Keratinocyte (primary cell): ENCODE measurements at places on chromosomes 7 and 10.

DNA sequence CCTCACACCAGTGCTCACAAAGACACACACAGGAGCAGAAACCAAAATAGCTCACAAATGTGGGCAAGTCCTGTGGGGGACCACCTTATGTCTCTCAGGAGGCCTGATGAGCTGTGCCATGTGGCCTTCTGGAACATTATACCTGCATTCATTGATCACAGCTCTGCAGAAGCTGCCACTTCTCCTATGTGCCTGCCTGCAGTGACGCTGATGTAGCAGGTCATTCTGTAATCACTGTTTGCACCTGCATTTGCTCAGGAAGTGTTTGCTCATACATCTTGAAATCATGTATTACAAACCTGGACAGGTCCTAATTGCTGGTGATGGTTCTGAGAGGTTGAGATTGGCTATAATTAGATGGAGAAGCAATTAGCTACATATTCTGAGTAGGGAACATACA lies 310.2 kb downstream of the AUTS2 start:
- no peaks in the 10 kb centered on the region for H3K4me1 ChIP-seq
- no peaks in the 10 kb centered on the region for H3K36me3 ChIP-seq
- H3K27me3 ChIP-seq: no peaks in the 10 kb centered on the region
- no peak for DNase-seq
- no peak overlapping the region for H3K27ac ChIP-seq
- no peak overlapping the region for H3K4me3 ChIP-seq

DNA sequence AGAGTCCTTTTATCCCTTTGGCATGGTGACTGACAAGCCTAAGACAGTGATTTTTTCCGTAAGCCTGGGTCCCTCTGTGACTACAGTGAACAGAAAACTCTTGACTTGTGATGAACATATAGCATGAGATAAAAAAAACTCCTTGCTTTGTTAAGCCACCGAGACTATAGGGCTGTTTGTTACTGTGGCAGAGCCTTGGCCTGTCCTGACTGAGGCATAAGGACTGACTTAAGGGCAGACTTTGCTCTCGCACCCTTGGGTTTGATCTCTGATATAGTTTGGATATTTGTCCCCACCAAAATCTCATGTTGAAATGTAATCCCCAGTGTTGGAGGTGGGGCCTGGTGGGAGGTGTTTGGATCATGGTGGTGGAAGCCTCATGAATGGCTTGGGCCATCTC lies 316.4 kb upstream of the C7orf33 start:
- H3K27me3 ChIP-seq: peaks cover 7% of the 10 kb centered on the region
- H3K27ac ChIP-seq: no peak overlapping the region
- H3K4me3 ChIP-seq: no peak overlapping the region
- H3K4me1 ChIP-seq: no peaks in the 10 kb centered on the region

- no peaks in the 10 kb centered on the region for H3K27me3 ChIP-seq
- H3K4me3 ChIP-seq: no peak overlapping the region
- no peaks in the 10 kb centered on the region for H3K36me3 ChIP-seq
- H3K27ac ChIP-seq: no peak overlapping the region
Measured at GRCh38 chr10:13990392-13990805, 340.3 kb downstream of the FRMD4A start.

GRCh38 chr7:151035026-151035717 lies 6.9 kb downstream of the ABCB8 start:
- H3K4me1 ChIP-seq: peaks cover 8% of the 10 kb centered on the region
- no peak overlapping the region for H3K4me3 ChIP-seq
- no peak for DNase-seq

DNA sequence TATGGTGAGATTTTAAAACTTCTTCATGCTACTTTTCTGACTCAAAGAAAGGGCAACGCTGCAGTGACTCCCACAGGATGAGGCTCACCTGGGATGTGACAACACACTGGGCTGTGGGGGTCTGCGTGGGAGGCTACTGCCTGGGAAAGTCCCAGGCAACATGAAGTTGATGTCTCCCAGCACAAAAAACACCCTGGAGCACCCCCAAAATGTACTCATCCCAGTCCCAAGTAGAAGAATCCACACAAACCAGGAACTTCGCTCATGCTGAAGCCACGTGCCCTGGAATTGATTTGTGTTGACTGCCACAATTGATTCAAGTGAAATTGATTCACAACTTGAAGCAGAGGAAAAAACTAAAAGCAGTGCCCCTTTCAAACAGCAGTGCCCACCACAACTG lies 24.9 kb upstream of the PTPRN2 start:
- no peak overlapping the region for H3K27ac ChIP-seq
- H3K36me3 ChIP-seq: no peaks in the 10 kb centered on the region
- H3K27me3 ChIP-seq: no peaks in the 10 kb centered on the region
- no peaks in the 10 kb centered on the region for H3K4me1 ChIP-seq
- H3K4me3 ChIP-seq: no peak overlapping the region

- no peaks in the 10 kb centered on the region for H3K4me1 ChIP-seq
- H3K4me3 ChIP-seq: no peak overlapping the region
- no peaks in the 10 kb centered on the region for H3K36me3 ChIP-seq
Measured at GRCh38 chr10:55747244-55747643, 613.8 kb downstream of the ZWINT start.

- H3K27ac ChIP-seq: no peak overlapping the region
- no peaks in the 10 kb centered on the region for H3K36me3 ChIP-seq
- H3K27me3 ChIP-seq: no peaks in the 10 kb centered on the region
Measured at GRCh38 chr7:125670926-125671572, 741.4 kb upstream of the POT1 start.

DNA sequence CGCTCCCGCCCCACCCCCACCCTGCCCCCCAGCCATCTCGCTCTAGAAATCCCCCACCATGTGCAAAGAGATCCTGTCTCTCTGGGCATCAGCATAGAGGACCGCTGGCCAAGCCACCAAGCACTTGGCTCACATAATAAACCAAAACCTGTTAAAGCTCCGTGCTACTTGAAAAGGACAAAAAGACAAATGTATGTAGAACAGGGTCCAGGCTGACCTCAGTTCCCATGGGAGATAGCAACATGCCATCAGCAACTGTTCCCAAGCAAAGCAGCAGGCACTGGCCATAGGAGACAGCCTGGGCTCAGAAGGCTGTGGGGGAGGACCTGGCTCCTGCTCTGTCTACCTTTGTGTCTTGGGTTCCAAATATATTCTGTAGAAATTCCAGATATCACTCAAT lies 38.4 kb upstream of the GDF10 start:
- DNase-seq: no peak
- peaks cover 13% of the 10 kb centered on the region for H3K27me3 ChIP-seq
- no peak overlapping the region for H3K27ac ChIP-seq
- no peak overlapping the region for H3K4me3 ChIP-seq
- no peaks in the 10 kb centered on the region for H3K4me1 ChIP-seq
- no peaks in the 10 kb centered on the region for H3K36me3 ChIP-seq

- H3K36me3 ChIP-seq: no peaks in the 10 kb centered on the region
- H3K27me3 ChIP-seq: peaks cover 64% of the 10 kb centered on the region
- no peak overlapping the region for H3K27ac ChIP-seq
Measured at GRCh38 chr10:93568105-93568390, 1.6 kb downstream of the FFAR4 start.

DNA sequence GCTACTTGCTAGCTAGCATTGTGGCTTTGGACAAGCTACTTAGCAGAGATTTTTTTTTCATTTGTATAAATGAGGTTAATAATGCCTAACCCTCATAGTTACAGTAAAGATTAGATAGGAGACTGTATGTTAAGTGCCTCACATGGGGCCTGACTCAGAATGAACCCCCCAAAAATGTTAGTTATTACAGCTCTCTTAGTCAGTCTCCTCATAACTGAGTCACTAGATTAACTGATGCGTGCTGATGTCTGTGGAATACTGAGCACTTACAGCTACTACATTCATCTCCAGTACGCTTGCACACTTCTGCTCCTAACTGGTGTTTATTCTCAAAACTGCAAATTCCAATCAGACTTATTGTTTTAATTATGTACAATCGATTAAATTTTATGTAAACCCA lies 315.3 kb downstream of the SNX13 start:
- H3K36me3 ChIP-seq: no peaks in the 10 kb centered on the region
- no peaks in the 10 kb centered on the region for H3K27me3 ChIP-seq
- H3K4me1 ChIP-seq: peaks cover 6% of the 10 kb centered on the region
- H3K4me3 ChIP-seq: no peak overlapping the region
- DNase-seq: peak; percentile 38

DNA sequence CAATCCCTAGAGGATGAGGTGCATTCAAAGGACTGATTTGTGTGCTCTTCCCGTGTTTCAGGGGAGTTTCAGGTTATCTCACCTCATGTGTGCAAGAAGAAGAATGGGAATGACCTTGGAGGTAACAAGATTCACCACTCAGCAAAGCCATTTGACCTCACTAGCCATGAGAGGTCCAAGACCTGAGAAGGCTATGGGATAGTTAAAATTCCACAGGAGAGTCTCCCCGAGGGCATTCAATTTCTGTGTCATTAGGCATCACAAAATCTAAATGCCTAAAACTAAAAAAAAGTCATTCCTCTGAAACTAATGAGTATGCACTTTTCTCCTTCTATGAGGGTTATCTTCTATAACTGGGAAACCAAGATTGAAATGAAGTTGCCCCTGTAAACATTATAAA lies 433.4 kb downstream of the KCNMA1 start:
- no peaks in the 10 kb centered on the region for H3K4me1 ChIP-seq
- H3K36me3 ChIP-seq: no peaks in the 10 kb centered on the region
- H3K27me3 ChIP-seq: peaks cover 6% of the 10 kb centered on the region
- H3K4me3 ChIP-seq: no peak overlapping the region
- no peak for DNase-seq
- no peak overlapping the region for H3K27ac ChIP-seq

DNA sequence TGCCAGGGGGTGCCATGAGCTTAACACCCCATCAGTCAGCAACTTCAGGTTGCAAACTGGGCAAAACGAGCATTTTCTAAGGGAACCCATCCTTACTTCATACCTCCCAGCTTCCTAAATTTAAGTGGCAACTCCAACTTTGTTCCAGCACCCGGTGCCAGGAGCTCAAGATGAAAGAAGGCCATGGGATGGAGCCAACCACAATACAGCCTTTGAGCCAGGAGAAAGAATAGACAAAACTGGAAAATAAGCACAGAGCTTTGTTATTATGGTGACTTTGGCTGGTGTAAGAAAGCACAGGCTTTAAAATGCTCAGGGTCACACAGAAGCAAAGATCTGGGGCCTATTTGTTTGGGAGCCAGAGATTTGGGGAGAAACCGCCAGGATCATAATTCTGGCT lies 388.7 kb upstream of the MGMT start:
- no peaks in the 10 kb centered on the region for H3K27me3 ChIP-seq
- no peak overlapping the region for H3K4me3 ChIP-seq
- no peaks in the 10 kb centered on the region for H3K4me1 ChIP-seq
- H3K27ac ChIP-seq: no peak overlapping the region

GRCh38 chr7:129714514-129715063 lies 103.1 kb downstream of the NRF1 start:
- no peaks in the 10 kb centered on the region for H3K27me3 ChIP-seq
- H3K27ac ChIP-seq: no peak overlapping the region
- no peak overlapping the region for H3K4me3 ChIP-seq
- DNase-seq: no peak
- no peaks in the 10 kb centered on the region for H3K4me1 ChIP-seq

GRCh38 chr7:134182078-134182477 lies 54.9 kb downstream of the LRGUK start:
- no peaks in the 10 kb centered on the region for H3K36me3 ChIP-seq
- no peak overlapping the region for H3K4me3 ChIP-seq
- H3K27me3 ChIP-seq: no peaks in the 10 kb centered on the region
- peak overlapping the region; percentile 39 for H3K27ac ChIP-seq
- DNase-seq: peak; percentile 94
- H3K4me1 ChIP-seq: peaks cover 46% of the 10 kb centered on the region

DNA sequence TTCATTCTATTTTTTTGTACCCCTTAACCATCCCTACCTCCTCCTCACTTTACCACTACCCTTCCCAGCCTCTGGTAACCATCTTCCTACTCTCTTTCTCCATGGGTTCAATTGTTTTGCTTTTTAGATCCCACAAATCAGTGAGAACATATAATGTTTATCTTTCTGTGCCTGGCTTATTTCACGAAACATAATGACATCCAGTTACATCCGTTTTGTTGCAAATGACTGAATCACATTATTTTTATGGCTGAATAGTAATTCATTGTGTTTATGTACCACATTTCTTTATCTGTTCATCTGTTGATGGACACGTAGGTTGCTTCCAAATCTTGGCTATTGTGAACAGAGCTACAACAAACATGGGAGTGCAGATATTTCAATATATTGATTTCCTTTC lies 24.1 kb downstream of the ATRNL1 start:
- no peak for DNase-seq
- no peaks in the 10 kb centered on the region for H3K36me3 ChIP-seq
- H3K4me1 ChIP-seq: no peaks in the 10 kb centered on the region
- no peaks in the 10 kb centered on the region for H3K27me3 ChIP-seq
- H3K27ac ChIP-seq: no peak overlapping the region

DNA sequence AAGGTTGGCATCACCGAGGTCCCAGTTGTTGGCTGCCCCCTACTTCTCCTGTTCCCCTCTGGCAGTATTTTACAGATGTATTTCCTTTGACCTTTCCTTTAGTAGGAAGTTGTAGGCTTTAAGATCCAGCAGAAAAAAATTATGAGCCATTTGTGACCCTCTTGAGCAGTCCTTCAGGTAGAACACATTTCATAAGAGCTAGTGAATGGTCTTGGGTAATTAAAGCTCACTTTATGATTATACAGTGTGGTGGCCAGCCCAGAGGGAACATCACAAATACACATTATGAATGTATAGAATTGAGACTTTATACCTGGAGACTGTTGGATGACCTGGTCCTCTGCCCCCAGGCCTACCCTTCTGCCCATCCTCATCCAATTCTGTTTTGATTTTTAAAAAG lies 57.0 kb downstream of the KAT6B start:
- no peak overlapping the region for H3K4me3 ChIP-seq
- H3K36me3 ChIP-seq: no peaks in the 10 kb centered on the region
- H3K27me3 ChIP-seq: no peaks in the 10 kb centered on the region
- no peak overlapping the region for H3K27ac ChIP-seq

DNA sequence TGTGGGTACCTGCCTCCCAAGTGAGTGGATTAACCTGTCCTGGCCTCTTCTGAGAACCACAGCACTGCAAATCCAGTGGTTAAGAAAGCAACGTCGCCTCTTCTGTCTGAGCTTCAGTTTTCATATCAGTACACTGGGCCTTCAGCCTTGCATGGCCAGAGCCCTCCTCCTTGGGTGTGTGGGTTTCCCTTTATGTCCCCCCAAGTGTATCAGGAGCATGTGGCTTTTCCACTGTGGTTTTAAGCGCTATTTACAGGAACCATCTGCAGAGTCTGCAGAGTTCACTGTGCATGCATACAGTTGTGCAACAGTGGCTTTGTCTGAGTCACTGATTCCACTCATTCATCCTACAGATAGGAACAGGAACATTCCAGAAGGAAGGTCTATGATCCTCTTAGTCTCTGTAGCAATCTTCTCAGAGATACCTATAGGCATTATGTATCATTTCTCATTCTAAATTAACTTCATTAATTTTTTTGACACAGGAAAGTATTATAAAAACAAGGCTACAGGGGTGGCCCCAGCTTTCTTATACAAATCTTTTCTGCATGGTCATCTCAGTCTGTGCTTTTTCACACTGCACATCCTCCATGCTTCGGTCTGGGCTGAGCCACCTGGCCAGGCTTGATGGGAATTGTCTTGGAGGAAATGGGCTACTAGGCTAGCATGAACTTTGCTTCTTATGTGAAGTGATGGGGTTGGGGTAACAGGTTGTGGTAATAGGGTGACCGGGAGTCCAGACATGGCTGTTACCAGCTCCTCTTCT lies 17.1 kb downstream of the MBL2 start:
- H3K36me3 ChIP-seq: no peaks in the 10 kb centered on the region
- H3K4me3 ChIP-seq: no peak overlapping the region
- no peaks in the 10 kb centered on the region for H3K27me3 ChIP-seq
- H3K4me1 ChIP-seq: no peaks in the 10 kb centered on the region
